ENCODE measurements at places on chromosomes 11 and 22.

GRCh38 chr11:116118138-116118470 is 613.9 kb upstream of the CADM1 start:
- DNase-seq = no peak

DNA sequence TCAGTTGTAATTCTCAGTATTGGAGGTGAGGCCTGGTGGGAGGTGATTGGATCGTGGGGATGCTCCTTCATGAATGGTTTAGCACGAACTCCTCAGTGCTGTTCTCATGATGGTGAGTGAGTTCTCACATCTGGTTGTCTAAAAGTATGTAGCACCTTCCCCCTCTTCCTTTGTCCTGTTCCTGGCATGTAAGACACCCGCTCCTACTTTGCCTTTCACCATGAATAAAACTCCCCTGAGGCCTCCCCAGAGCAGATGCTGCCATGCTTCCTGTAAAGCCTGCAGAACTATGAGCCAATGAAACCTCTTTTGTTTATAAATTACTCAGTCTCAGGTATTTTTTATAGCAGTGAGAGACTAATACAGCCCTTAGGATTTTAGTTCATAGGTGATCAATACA is 191.5 kb downstream of the MAML2 start:
- no peak for DNase-seq

GRCh38 chr22:27597703-27598444 is 203.7 kb downstream of the MN1 start:
- peak; percentile 64 for DNase-seq

GRCh38 chr11:94675239-94675638 is 92.9 kb upstream of the AMOTL1 start:
- no peak for DNase-seq

DNA sequence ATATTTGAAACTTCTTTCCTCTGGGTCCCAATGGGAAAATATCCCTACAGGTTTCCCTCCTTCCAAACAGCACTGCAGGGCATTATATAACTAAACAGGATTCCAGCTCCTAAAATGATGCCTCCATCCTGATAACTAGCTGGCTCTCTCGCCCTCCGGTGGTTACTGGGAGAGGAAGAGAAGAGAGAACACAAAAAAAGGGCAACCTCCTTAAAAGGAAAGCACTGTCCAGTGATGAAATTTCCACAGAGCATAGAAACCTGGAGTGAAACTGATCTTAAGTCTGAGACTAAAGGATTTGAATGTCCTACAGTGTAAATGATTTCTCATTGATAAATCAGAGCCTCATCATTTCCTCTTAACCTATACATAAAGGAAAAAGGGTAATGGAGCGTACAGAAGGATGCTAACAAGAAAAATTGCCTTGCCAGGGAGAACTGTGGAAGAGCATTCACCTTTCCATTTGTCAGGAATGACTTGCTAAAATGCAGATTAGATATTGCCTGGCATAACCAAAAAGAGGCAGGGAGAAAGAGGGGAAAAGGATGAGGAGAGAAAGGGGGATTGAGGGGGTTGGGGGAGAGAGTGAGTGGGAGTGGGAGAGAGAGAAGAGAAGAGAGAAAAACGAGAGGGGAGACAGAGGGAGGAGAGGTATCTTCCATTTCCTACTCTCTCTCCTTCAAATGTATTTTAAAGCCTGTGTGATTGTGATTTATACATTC is 121.3 kb downstream of the APOL5 start:
- DNase-seq = peak; percentile 21

- no peak for DNase-seq
Measured at GRCh38 chr11:59221441-59221840, 8.7 kb upstream of the MPEG1 start.

- no peak for DNase-seq
Measured at GRCh38 chr22:18058371-18059093, 19.3 kb upstream of the PEX26 start.

- DNase-seq = no peak
Measured at GRCh38 chr11:63488789-63489188, 2.2 kb downstream of the PLAAT5 start.

DNA sequence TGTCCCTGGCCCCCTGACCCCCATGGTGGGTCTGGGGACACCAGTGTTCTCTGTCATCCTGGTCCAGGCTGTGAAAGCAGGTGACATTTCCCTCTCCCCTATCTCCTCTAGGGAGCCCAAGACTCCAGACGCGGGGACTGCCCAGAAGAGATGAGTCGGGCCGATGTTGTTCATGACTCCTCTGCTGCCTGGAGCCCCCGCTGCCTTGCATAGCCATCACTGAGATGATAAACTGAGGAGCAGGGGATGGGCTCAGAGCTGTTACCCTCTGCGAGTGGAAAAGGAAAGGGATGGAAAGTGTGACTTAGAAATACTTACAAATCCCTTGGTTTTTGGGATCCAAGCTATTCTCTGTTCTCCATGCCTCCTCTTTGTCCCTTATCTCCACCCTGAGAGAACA is 209.6 kb downstream of the DSCAML1 start:
- DNase-seq = no peak

- DNase-seq = no peak
Measured at GRCh38 chr22:21736084-21736642, 569 bp upstream of the YPEL1 start.

- no peak for DNase-seq
Measured at GRCh38 chr11:2517016-2517385, 72.2 kb downstream of the KCNQ1 start.

GRCh38 chr11:34075178-34075820 is 23.8 kb downstream of the CAPRIN1 start:
- DNase-seq = no peak

DNA sequence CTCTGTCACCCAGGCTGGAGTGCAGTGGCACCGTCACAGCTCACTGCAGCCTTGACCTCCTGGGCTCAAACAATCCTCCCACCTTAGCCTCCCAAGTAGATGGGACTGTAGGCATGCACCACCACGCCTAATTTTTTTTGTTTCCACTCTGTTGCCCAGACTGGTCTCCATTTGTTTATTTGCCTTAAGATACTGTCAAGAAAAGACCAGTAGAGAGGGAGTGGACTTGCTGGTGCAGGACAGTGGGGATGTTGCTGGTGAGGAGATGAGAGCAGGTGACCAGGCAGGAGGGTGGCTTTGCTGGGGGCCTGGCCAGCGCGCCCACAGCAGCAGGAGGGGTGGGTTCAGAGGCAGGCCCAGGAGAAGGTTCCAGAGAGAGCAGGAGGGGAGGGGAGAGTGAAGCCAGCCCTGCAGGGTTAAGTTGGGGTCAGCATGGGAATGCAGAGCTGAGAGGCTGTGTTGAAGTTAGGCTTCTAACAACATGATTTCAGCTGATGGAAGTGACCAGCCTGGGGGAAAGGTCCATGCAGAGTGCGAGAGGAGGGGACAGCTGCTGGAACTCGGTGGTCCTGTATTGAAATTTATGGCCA is 35.8 kb downstream of the NADSYN1 start:
- DNase-seq = no peak

DNA sequence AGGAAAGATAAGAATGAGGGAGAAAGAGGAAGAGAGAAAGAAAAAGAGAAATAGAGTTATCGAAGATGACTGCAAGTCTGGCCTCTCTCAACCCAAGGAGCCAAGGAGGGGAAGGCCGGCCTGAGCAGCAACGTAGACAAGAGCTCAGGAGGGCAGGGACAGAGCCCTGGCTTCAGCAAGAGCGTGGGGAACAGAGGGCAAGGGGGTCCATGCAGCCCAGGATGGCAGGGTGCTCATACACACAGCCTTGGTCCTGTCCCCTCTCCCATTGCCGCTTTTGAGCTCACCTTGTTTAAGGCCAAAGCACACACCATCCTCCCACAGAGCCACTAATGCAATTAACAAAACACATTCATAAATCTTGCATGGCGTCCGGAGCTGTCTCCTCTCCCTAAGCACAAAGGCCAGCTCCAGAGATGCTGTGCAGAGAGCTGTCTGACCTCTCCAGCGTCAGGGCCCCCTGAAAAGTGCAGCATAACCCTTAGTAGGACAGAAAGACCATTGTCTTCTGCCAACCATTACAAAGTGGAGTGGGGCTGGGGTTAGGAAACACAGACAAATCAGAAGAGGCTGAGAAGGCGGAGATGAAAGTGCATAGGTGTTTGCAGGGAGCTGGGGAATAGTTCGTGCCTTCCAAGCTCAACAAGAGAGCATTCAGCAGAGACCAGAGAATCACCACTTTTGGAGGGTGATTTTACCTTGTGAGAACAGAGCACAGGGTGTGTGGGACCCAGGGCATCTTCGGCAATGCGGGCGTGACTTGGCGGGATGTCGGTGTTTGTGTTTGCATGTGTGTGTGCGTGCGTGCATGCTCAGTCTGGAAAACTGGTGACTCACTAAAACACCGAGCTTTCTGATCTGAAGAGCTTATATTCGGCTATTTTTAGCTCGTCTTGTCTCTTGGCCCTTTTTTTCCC is 28.2 kb upstream of the JAM3 start:
- no peak for DNase-seq

DNA sequence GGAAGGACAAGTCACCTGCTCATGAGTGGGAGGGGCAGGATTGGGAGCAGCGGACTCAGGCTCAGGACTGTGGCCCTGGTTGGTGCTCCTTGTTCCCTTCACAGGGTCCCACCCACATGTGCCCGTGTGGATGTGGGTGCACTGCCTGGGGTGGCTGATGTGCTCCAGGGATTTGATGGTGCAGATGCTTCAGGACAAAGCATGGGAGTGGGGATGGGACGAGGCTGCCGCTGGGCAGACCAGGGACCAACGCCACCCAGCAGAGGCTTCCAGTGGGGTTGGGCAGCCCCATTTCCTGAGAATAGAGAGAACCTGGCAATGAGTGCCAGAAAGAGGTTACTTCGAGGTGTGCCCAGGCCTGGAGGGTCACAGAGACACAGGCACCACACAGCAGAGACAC is 65.5 kb upstream of the IGLL5 start:
- DNase-seq = no peak

GRCh38 chr11:77299528-77299993 is 1.9 kb downstream of the GDPD4 start:
- no peak for DNase-seq

DNA sequence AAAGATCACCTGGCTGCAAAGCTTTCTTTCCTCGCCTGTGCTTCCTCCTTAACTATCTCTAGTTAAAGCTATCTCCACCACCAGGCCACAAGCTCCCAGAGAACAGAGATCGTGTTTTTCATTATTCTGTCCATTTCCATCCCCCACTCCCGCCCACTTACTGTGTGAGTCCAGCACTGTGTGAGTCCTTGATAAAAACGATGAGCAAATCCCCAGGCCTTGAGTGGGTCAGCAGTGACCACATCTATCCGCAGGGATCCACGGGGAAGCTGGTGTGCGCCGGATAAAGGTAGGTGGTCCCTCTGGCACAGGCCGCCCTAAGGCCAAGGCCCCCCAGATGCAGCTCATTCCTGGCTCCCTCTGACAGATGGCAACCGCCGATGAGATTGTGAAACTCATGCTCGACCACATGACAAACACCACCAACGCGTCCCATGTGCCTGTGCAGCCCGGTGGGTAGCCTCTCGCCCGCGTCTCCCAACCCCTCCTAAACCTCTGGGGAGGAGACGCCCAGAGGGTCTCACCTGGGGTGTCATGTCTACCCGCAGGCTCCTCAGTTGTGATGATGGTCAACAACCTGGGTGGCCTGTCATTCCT is 9.3 kb downstream of the TKFC start:
- no peak for DNase-seq
